ENCODE measurements at places on chromosomes 16 and 17.

DNA sequence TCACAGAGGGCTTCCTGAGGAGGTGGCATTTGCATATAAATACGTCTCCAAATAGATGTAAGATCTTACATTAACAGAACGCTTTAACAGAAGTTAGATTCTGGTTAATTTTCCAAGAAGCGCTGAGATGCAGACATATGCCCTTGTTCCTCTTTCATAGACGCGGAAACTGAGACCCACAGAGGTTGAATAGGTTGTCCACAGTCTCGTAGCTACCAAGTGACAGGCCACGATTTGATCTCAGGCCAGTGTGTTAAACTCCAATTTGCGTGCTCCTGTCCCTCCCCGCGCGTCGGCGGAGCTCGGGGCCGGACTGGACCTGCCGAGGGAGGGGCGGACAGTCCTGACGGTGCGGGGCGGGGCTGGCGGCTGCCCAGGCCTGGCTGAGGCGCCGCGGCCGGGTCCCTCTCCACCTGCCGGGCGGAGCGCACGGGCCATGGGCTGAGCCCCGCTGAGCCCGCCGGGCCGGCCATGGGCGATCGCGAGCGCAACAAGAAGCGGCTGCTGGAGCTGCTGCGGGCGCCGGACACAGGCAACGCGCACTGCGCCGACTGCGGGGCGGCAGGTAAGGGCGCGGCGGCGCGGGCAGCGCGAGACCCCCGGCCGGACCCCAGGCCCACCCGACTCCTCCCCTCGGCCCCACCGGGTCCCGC is at the start of gene ADAP2:
Gene ADAP2, plus strand, starts transcription at position 402 of the 653 bp plus-strand sequence. Its CDS starts 70 bp downstream, at position 472.
- peak; percentile 91 for DNase-seq

- no peak for DNase-seq
These were observed 5.2 kb upstream of the MRPL38 start for GRCh38 chr17:75909812-75910274.

DNA sequence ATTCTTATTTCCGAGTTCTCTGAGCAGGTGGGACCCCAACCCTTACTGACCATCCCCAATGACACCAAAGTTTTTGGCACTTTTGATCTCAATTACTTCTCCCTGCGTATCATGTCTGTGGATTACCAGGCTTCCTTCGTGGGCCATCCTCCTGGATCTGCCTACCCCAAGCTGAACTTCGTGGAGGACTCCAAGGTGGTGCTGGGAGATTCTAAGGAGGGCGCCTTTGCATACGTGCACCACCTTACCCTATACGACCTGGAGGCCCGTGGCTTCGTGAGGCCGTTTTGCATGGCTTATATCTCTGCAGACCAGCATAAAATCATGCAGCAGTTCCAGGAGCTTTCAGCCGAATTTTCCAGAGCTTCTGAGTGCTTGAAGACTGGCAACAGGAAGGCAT is 868 bp downstream of the SMCR8 start:
- no peak for DNase-seq

- DNase-seq, result no peak
These were observed 506 bp downstream of the ATP5MC1 start for GRCh38 chr17:48892940-48893645.

DNA sequence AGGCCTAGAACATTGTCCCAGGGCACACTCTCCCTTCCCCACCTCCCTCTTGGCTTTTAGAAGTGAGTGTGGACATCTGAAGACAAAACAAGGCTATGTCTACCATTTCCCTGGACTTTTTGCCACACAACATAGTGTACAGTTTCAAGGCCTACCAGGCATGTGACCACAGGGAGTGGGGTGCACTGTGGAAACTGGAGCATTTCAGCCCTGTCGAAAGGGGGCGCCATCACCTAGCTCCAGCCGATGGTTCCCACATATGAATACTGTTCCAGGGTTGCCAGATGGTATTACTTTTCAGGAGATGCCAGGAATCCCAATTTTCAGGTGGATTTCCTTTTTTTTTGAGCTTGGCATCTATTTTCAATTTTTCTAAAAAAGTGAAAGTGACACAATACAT is 140.7 kb downstream of the KATNIP start:
- DNase-seq, result peak; percentile 63

DNA sequence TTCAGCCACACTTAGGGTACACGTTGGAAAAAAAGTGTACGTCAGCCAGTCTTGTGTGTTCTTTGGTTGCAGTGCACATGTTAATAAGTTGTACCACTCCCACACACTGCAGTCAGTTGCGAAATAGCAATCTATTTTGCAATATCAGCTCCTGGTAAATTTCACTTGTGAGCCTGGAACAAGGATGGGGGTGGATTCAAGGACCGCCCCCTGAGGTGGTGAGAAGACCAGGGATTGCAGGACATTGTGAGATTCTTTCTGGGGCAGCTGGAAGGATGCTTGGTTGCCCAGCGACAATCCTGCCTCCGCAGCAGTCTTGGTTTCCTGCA is 78.6 kb upstream of the ZFHX3 start:
- no peak for DNase-seq

DNA sequence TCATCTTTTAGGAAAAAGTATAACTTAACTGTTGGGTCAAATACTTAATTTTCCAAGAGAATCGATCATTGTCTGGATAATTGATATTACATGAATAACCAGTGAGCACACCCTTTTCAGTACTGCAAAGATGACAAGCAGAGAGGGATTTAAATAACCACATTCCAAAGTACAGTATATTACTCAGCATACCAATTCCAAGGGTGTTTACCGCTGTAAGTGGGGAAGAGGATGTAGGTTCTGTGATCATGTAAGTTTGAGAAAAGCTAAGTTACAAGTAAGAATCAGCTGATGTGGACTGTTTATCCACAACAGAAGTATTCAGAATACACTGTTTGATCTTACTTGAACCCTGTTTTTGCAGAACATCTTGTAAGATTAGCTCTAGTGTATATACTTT is 6.1 kb downstream of the GDE1 start:
- DNase-seq, result no peak

All from H7 (cell line).